ENCODE measurements at places on chromosomes 4 and X.
A peak's percentile ranks its signal among the peaks of the same experiment; 100 is the strongest.

- DNase-seq = no peak
Observed at GRCh38 chr4:108045687-108046024, 56.0 kb downstream of the HADH start.

GRCh38 chr4:74362347-74362746 lies 2.6 kb upstream of the EREG start:
- no peak for DNase-seq

DNA sequence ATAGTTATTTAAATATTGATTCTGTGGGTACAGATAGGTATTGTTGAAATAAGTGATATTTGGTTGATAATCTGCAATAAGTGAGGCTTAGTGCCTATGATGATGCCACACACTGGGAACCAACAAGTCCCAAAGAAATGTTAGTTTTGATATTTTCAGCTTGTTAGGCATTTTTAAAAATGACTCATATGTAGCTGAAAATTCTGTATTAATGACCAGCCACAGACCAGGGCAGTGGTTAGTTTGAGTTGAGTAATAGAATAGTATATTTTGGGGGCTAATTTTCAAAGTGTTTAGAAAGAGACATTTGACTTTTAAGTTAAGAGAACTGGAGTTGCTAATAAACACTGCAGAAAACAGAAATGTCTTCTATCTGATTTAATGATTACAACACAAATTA lies 9.4 kb downstream of the INTU start:
- no peak for DNase-seq

- peak; percentile 80 for DNase-seq
Observed at GRCh38 chr4:110617646-110618580, 5.0 kb downstream of the PITX2 start.

- DNase-seq = no peak
Observed at GRCh38 chr4:101200561-101200960, 146.8 kb downstream of the PPP3CA start.

- DNase-seq = no peak
Observed at GRCh38 chr4:156322592-156322991, 368.9 kb upstream of the CTSO start.

DNA sequence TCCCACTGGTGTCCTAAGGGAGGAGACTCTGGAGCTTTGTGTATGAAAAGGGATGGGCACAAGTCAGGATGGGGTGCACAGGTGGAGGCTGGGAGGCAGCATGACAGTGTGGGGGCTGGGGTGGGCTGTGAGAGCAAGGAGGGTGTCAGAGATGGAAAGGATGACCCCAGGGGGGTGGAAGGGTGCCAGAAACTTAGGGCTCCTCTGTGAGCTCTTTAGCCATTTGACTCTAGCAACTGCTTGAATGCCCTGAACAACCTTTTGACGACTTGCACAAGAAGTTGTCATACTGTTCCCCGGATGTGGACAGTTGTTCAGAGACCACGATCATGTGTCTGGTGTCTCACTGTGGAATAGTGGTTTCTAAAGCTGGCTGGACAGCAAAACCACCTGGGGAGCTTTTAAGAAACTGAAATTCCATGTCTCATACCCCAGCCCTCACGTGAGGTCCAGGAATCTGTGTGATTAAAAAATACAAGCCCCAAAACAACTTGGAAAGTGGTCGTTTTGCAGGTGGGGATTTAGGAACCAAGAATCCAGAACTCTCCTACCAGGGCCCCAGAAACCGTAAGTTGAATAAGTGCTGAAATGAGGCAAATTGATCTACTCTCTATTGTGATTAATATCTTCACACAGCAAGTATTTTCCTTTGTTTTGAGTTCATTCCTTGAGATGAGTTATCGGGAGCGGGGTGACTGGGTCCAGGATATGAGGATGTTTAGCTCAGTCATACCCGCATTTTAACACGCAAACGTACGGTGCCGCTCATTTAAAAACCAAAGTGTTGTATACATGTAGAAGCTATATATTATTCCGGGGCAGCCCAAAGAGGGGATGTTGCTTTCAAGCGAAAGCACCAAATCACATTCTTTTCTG lies 3.4 kb downstream of the RHOH start:
- no peak for DNase-seq

- no peak for DNase-seq
Observed at GRCh38 chr4:153095448-153096204, 108.6 kb upstream of the TRIM2 start.

- peak; percentile 77 for DNase-seq
Observed at GRCh38 chrX:39152106-39152649, 350.9 kb downstream of the MID1IP1 start.

DNA sequence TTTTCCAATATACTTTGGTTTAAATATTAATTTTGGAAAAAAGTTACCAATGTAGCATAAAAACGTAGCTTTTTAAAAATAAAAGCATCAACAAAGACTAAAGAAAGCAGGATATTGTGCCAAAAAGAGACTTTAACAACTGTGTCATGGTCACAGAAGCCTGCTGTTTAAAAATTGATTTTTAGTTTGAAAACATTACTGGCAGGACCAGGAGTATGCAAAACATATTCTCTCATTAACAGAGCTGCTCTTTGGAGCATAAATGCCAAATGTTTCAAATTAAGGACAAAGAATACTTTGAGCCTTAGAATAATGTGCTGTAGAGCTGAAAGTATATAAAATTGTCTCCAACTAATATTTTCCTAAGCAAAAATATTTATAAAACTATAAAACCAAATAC lies 279.0 kb downstream of the ARAP2 start:
- no peak for DNase-seq

DNA sequence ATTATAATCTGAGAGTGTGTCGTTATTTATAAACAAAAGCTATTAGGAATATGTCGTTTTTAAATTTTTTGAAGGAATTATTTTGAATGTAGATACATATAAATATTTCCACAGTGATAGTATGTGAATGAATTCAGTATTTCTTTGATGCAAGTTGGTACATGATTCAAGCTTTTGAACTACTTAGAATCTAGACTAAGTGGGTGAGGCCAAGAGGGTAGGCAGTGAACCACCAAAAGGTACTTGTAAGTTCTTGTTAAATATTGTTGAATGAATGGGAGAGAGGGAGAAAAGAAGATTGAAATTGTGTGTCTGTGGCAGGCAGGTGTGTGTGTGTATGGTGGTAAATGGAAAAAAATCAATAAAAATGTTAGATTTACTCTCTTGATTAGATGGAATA lies 69.6 kb downstream of the ARFIP1 start:
- no peak for DNase-seq
